Activated T-cell treated with anti-CD3 and anti-CD28 coated beads for 4 hours (primary cell): ENCODE measurements at places on chromosomes 2 and 18.

DNA sequence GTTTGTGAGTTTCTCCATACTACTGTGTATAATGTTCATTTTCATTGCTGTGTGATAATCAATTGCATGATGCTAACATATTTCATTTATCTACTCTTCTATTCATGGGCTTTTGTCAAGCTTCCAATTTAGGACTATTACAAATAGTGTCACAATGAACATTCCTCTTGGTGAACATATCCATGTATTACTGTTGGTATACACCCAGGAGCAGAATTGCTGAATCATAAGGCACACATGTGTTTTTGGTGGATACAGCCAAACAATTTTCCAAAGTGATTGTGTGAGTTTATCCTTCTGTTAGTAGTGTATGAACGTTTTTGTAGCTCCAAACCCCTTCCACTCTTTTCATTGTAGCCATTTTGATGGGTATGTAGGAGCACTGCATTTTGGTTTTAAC lies 101.6 kb upstream of the COPS8 start:
- DNase-seq = no peak

DNA sequence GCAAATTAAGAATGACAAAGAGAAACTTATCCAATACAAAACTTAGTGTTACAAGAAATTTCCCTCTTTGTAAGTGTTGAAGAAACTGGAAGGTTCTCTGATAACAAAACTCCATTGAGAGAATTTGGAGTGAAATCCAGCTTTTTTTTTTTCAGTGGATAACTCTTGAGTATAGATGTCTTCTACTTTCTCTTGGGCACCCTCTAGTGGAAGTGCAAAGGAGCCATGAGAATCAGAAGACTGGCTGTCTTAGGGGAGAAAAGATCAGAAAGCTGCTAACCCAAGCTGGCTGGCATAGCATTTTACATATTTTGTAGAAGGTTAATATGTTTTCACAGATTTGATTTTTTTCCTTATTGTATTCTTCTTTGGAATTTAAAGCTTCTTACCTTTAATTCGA lies 138.8 kb upstream of the SATB2 start:
- DNase-seq = no peak

DNA sequence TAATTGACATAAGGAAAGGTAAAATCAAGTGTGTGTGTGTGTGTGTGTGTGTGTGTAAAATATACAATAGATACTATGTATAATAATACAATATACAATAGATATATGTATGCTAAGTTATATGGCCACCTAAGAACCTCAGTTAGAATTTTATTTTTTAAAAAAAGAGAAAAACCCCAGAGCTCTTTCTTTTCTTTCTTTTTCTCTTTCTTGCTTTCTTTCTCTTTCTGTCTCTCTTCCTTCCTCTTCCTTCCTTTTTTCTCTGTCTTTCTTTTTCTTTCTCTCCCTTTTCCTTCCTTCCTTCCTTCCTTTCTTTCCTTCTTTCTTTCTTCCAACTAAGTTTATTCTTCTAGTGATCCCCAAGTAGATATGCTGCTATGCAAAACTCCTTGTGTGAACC lies 64.6 kb upstream of the FN1 start:
- no peak for DNase-seq

GRCh38 chr2:99753505-99753904 lies 263.7 kb upstream of the REV1 start:
- no peak for DNase-seq

- DNase-seq = no peak
Observed at GRCh38 chr2:45982096-45982495, 315.1 kb upstream of the EPAS1 start.

- peak; percentile 40 for DNase-seq
Observed at GRCh38 chr18:74353169-74353775, 37.6 kb downstream of the C18orf63 start.

- no peak for DNase-seq
Observed at GRCh38 chr2:61689568-61689967, 151.4 kb upstream of the XPO1 start.

DNA sequence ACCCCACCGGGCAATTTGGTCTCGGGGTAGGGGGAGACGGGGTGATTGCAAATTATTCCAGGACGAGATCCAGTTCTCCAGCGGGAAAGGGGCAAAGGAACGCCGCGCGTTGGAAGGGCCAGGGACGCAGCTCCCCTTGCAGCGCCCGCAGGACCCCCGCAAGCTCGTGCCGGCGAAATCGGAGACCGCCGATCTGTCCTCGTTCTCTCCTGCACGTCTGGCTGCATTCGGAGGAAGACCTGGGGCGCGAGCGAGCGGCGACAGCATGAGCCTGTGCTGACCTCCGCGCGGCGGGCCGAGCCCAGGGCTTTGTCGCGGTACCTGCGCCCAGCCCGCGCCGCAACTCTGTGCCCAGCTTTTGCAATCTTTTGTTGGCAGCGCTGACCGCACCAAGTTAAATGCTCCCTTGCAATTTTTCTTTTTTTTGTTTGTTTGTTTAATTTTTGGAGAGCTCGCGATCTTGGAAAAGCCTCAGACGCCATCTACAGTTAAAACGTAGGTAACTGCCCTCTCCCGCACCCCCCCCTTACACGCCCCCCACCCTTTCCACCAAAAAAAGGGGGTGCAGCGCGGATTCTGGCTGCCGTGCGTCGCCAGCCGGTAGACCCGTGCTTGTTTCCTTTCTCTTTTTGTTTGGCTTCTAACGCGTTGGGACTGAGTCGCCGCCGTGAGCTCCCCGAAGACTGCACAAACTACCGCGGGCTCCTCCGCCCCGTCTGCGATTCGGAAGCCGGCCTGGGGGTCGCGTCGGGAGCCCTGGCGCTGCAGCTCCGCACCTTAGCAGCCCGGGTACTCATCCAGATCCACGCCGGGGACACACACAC lies 667 bp downstream of the TRIB2 start:
- DNase-seq = peak; percentile 33

- DNase-seq = no peak
Observed at GRCh38 chr2:241137276-241138190, 11.7 kb downstream of the PASK start.

- no peak for DNase-seq
Observed at GRCh38 chr18:67282796-67283195, 233.7 kb downstream of the DSEL start.

DNA sequence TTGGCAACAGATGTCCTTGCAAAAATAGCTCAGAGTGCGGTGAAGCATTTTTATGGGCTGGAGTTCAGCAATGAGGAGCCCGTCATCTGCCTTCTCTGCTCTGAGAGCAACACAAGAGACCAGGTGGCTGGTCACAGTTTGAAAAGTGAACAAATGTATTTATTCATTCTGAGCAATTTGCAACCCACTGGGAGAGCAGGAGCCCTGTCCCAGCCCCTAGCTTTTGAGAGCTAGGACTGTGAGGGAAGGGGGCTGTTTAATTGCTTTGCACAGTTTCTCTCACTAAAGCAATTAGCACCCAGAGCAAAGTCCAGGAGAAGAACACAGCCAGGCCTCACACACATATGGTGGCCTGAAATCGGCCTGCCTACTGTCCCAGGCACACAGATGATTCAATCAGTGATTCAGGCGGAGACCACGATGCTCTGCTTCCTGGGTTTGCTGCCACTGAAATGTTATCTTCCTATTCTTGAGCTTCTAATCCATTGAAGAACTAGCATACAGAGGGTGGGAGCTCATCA lies 646.1 kb upstream of the ACVR2A start:
- DNase-seq = no peak

- DNase-seq = no peak
Observed at GRCh38 chr2:102269200-102269524, 42.2 kb upstream of the IL1RL1 start.

- DNase-seq = no peak
Observed at GRCh38 chr18:49070552-49070951, 119.8 kb upstream of the SMAD7 start.

- no peak for DNase-seq
Observed at GRCh38 chr2:146506851-146507250, 1338.0 kb upstream of the ACVR2A start.

DNA sequence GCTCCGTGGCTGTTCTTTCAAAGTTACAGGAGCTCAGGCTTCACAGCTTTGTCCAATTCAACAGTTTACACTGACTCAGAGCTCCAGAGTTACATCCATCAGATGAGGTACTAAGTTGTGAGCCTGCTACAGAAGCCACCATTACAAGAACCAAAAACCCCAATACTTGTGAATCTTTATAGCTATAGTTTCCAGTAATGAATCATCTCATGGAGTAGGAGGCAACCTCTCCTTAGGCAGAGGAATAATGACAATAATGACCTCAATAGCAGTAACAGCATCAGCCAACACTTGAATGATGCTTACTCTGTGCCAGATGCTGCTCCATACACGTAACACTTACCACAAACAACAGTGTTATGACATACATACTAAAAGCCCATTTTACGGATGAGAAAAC lies 3.6 kb downstream of the ZC3H8 start:
- no peak for DNase-seq

DNA sequence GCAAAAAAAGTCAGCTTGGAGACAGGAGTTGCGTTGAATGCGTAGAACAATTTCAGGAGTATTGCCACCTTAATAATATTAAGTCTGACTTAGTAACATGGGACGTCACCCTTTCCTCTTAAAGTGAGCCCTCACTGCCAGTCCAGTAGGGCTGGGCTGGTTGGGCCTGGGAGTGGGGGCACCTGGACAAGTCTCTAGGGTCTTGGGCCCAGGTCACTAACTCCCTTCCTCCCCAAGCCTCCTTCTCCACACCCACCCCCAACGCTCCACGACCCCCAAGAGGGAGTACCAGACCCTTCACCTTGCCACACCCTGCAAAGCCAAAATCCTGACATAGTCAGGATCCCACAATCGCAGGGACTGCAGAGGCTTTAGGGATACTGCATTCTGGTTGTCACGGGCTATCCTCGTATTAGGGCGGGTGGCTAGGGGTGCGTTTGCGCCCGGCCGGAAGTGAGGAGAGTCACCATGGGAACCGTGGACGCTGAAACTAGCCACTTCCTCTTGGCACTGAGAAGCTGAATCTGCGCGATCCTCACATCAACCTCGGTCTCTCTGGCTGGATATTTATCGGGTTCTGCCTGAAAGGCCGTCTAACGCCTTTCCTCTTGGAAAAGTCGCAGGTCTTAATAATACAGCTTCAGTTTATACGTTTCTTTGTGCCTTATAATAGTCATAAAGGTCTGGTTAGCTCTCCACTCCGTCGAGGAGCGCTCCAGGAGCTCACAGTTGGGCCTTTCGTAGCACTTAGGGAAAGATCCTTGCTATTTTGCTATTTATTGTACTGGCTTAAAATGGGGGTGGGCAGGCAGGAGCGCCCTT lies 10.3 kb upstream of the CXXC1 start:
- DNase-seq = peak; percentile 31

DNA sequence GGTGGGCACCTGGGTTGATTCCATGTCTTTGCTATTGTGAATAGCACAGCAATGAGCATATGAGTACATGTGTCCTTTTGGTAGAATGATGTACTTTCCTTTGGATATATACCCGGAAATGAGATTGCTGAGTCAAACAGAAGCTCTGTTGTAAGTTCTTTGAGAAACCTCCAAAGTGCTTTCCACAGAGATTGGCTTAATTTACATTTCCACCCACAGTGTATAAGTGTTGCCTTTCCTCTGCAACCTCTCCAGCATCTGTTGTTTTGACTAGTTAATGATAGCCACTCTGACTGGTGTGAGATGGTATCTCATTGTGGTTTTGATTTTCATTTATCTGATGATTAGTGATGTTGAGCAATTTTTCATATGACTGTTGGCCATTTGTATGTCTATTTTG lies 194.8 kb downstream of the ZNF804A start:
- no peak for DNase-seq

- DNase-seq = no peak
Observed at GRCh38 chr2:29110916-29111535, 4.2 kb upstream of the CLIP4 start.

DNA sequence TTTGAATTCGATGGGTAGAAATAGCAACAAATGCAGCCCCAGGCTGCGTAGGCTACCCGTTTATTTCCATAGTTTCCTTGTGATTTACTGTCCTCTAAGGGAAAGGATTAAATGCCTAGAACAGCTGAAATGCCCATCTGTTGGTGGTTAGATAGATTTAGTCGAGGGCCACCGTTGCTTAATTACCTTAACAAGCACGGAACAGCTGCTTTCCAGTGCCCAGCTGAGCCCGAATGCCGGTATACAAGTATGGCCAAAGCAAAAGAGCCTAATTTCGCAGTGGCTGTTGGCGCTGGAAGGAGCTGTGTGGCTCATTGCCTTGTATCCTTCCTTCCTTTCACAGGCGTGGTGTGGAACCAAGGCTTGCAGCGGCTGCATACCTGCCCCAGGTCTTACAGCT lies 109.1 kb downstream of the CABLES1 start:
- no peak for DNase-seq

DNA sequence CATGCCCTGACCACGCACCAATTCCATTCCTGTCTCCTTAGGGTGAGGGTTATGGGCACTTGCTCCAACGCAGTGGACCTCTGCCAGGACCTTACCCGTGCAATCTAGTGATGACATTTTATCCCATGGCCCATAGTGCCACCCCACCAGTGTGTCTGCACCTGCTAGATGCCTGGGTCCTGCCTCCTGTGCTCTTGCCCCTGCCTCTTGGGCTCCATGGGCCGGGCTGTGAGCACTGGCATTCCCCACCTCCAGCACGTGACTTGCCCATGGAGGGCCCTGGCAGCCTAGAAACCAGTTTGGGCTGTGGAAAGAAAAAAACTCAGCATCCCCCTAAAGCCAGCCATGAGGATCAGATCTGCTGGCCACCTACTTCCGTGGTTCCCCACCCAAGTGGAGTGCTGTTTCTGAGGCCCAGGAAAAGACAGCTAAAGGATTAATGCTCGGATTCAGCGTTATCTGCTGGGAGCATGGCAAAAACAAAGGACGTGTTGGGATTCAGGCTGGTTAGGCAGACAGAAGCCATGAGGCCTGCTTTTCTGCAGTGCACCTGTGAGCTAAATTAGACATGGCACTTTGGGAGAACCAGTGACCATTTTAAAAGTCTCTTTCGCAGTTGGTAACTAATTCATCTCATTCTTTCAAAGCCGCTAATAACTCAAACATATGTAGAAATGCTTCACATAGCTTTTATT lies 129.2 kb downstream of the ALPK2 start:
- no peak for DNase-seq

DNA sequence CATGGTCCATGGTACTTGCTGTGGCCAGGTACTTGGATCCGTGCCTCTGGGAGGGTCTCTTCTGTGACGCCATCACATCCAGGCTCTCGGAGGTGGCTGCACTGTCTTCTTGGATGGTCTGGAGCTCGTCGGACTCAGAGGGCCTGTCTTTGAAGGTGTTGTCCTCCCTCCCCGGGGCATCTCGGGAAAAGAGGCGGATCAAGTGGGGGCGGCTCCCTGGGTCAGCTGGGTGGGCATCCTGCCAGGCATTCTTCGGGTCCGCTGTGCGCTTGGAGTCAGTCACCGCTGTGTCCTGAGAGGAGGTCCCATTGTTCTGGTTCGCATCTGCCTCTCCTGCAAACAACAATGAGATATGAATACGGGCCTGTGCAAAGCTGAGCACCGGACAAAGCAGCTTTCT lies 115.6 kb downstream of the MBP start:
- no peak for DNase-seq
